Renal pelvis (tissue), 12 donors: ENCODE measurements at places on chromosomes 5 and 9.

- DNase-seq: no peak
These were observed 1.8 kb downstream of the PDLIM4 start for GRCh38 chr5:132259069-132259851.

- DNase-seq: no peak
These were observed 73.2 kb downstream of the TRIO start for GRCh38 chr5:14216372-14216771.

GRCh38 chr5:178751286-178751685, 20.8 kb upstream of the ZNF354A start:
- no peak for DNase-seq

DNA sequence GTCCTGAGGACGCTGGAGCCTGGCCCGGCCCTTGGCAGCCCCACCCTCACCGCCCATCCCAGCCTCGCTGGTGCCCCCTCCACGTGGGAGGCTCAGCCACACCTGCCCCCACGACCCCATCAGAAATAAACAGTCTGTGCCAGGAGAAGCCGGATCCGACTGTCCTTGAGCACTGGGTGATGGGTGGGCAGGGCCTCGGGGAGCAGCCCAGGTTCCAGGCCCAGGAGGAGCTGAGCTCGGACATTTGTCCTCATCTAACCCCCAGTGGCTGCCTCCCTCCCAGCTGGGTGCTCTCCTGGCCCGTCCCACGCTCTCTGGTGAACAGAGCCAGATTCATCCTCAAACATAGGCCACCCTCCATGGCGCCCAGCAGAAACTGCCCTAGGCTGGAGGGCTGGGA, 4.6 kb upstream of the PTGDS start:
- no peak for DNase-seq

DNA sequence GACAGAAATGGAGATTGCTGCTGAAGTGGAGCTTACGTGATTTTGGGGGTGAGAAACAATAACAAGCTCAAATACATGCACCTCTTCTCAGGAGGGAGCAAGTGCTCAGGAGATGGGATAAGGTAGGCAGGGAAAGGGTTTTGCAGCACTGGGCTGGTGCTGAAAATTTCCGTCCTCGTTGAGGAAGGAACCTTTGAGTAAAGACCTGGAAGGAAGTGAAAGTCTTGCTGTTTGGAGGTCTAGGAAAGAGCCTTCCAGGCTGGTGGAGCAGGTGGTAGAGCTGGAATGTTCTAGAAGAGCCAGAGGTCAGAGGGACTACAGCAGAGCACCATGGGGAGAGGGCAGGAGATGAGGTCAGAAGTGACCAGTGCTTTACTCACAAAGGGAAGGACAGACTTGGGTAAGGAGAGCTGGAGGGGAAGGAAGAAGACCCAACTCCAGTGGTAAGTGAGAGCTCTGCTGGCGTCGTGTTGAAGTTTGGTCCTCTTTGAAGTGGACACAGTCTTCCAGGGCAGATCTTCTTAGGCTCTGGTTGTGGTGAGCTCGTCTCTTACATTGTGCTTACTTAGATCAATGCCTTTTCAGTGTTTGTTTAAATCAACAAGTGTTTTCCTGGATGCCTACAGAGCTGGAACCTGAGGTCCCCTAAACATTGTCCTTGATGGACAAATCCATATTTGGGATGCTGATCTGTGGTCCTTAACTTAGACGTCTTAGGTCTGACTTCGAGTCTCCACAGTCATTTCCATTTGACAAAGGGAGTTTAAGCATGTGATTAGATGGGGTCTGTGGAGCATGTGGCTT, 21.0 kb downstream of the ANKRD33B start:
- DNase-seq: no peak

DNA sequence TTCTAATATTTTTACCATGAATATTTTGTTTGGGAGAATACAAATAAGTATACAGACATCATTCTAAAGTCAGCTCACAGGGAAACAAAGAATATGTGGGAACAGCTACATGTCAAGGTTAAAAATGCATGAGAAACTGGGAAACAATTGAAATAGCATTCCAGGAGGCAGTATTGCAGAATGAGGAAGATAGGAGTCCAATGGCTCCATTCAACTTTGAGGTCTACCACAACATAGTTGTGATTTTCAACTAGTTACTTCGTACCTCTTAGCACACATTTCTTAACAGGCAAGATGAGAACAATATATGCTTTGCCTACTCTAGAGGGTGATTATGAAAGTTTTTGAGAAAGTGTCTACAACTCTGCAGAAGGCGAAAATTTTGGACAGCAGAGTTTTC, 35.2 kb upstream of the CAST start:
- DNase-seq: no peak

DNA sequence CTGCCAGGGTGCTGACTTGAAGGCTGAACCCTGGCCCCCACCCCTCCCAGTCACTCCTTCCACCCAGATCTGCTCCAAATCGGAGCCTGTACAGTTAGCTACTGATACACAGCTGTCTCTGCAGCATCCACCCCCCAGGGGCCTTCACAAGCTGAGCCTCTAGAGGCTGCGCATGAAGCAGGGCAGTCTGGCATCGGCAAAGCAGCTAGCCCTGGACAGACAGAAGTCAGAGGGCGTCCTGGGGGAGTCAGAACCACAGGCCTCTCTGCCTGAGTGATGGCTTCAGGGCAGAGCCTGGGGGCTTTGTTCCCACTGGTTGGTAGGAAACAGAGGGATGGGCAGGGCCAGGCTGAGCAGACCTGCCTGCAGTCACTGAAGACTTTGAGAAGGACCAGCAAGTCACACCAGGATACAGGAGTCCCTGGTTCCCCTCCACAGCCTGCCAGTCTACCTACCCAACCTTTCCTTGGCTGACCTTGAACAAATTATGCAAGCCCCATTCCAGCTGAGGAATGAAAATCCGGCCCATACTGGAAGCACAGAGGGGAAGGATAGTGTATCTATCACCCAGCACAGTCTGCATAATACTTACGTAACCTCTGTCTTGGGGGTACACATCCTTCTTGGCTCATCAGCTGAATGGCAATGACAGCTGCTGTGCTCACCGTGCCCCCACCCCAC, 8.8 kb downstream of the VDAC1 start:
- no peak for DNase-seq

GRCh38 chr9:2857564-2858198, 13.8 kb upstream of the PUM3 start:
- DNase-seq: peak; percentile 74

DNA sequence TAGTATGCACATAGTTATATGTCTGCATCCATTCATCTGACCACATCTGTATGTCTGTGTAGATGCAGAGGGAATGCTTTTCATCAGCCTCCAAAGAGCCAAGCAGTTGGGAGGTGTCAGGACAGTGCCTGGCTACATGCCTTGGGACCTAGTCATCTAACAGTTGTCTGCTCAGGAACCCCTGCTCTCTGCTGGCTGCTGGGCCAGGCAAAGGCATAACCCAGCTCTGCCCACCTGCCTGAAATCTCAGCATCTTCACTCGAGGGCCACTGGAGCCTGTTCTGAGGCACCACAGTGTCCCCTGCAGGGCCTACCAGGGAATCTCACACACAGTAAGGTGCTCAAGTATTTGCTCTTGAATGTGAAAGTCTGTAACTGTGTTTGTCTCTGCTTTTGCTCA, 3.7 kb downstream of the C9orf50 start:
- DNase-seq: no peak

GRCh38 chr9:80635065-80635464, 1054.3 kb downstream of the TLE1 start:
- DNase-seq: no peak

DNA sequence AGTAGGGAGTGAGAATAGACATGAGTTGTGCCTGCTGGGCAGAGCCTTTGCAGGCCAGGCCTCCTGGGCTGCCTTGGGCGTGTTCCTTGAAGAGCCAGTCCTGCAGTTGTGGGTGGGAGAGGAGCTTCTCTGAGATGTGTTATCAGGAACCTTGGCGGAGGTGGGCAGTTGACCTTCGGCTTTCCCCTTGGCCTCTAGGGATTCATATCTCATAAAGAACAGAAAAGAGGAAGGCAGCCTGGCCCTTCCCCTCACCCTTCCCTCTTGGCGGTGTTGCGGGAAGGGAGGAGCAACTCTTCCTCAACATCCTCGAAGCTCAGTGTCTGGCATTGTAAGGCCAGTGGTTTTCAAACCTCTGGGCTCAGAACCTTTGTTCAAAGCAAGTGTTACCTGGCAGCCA, 59.2 kb downstream of the DAPK1 start:
- DNase-seq: no peak

DNA sequence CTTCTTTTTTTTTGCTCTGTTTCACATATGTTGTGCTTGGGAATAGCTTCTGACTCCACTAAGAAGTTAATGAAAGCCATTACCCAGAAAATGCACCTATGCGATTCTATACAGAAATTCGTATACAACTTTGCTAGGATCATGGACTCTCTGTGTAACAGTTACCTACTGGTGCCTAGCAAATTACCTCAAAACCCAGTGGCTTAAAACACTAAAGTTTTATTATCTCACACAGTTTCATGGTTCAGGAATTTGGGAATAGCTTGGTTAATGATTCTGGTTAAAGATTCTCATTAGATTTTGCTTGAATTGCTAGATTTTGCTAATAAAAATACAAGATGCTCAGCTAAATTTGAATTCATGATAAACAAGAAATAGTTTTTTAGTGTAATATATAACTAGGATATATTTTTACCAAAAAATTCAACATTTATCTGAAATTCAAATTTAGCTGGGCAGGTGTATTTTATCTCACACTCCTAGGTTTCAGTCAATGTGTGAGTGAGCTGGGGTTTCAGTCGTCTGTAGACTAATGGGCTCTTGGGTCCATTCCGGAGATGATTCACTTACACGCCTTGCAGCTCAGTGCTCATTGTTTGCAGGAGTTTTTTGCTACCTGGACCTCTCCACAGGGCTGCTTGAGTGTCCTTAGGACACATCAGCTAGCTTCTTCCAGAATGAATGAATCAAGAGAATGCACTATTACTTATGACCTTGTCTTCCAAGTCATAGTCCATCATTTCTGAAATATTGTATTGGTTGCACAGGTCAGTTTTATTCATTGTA, 75.1 kb downstream of the MROH2B start:
- no peak for DNase-seq

GRCh38 chr5:43370352-43370751, 41.8 kb downstream of the CCL28 start:
- no peak for DNase-seq

DNA sequence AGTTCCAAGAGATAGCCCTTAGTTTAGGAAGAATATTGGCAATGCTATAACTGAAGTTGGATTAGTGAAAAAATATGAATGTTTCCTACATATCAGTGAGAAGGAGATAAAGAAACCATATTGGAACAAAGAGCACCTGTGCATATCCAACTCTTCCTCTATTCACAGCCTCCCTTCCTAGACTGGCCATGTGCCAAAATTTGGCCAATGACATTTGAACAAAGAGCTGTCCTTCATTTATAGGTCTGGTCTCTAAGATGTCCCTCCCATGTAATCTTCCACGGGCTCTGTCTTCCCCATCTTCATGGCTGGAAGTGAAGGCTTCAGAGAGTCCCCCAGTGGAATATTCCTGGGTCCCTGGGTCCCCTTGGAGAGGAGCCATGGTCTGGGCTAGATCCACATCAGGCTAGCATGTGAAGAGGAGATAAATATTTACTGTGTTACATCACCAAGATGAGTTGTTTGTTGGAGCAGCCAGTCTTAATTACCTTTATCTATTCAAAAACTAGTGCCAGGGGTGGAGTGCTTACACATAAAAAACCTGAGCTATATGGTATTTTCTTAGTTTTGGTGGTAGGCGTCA, 190.0 kb upstream of the S1PR3 start:
- no peak for DNase-seq

GRCh38 chr5:170115925-170116324, 10.2 kb downstream of the FOXI1 start:
- no peak for DNase-seq

DNA sequence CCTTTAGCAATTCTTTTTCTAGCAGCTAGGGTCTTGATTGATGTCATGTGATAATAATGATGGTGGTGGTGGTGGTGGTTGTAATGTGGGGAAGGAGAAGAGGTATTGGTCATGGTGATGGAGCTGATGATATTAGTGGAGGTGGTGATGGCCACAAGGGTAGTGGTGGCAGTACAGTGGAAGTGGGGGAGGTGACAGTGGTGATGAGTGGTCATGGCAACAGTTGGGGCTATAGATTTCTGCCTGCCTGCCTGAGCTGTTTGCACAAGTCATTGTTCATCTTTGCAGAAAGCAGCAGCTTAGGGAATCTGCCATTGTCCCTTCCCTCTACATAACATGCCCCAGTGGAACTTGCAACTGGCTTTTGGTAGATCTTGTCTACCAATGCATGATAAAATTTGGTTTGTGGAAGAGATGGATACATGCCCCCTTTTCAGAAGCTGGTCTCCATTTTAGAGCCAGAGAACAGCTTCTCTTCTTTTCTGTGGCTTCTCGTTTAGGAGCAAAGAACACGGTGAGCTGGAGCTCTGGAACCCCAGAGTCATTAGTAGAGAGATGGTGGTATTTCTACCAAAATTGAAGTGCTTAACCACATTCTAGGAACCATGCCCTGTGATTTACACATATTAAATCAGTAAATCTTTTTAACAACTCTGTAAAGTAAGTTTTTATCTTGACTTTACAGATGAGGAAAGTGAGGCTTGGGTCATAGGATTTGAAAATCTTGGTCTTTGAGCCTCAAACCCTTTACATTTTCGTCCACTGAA, 100.3 kb downstream of the AOPEP start:
- no peak for DNase-seq

- DNase-seq: no peak
These were observed 39.7 kb upstream of the CDKN2AIPNL start for GRCh38 chr5:134451225-134451935.

- no peak for DNase-seq
These were observed 180.6 kb downstream of the CACNA1B start for GRCh38 chr9:138058181-138058580.

DNA sequence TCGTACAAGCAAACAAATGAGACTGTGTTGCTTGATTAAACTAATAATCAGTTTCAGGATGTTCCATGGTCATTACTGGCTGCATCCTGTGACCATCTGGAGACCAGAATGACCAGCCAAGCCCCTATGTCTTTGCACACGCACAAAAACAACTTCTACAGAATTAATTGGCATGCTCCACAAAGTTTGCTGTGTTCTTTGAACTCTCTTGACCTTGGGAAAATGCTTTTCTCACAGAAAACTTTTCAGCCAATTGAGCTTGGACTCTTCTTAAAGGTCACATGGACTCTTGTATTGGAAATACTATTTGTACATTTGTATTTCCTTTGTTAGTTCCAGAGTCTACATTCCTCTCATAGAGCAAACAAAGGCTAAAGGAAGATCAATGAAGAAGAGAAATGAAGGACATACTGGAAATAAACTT, 147.8 kb downstream of the ARRDC3 start:
- DNase-seq: no peak

DNA sequence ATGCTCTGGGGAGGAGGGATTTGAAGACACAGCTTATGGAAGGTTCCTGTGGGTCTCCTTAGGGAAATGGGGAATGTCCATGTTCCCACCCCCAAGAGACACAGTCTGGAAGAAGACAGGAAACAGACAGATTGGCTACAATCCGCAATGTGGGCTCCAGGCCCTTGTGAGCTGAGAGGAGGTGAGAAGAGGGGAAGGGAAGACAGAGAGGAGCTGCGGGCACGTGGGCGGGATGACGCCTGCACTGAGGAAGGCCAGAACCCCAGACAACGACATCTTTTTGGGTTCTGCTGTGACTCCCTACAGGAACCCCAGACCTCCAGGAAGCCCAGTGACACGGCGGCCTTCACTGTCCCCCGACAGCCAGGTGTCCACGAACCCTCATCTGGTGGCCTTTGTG, 29.9 kb upstream of the NKD2 start:
- DNase-seq: no peak

- DNase-seq: no peak
These were observed 27.2 kb downstream of the NDUFAF2 start for GRCh38 chr5:60972231-60972630.

GRCh38 chr9:72305102-72305546, 59.9 kb downstream of the ZFAND5 start:
- DNase-seq: peak; percentile 77
